Activated gamma-delta T cell treated with anti-CD3 and anti-CD28 coated beads, Interleukin-2, amount 50 U/mL, for 16 hours (primary cell): ENCODE measurements at places on chromosomes 16 and 17.

GRCh38 chr16:11361701-11362451 is 16.6 kb downstream of the RMI2 start:
- no peak for DNase-seq

DNA sequence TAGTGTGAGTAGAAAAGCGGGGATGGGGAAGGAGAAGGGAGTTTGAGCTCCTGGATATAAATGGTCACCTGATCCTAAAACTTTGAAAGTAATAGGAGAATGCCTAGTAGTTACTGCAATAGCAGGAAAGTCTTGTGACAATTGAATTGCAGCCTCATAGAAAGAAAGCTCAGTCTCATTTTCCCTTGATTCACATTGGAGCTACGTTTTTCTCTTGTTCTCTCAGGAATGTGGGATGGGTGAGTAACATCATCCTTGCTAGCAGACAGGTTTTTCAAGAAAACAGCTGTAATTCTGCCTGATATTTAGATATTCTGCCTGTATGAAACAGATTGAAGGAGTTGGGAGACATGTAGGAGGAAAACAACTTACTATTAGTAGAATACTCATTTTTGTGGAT is 25.3 kb downstream of the SF3B3 start:
- no peak for DNase-seq

GRCh38 chr17:12376276-12376675 is 289.4 kb upstream of the MYOCD start:
- no peak for DNase-seq

- no peak for DNase-seq
Measured at GRCh38 chr17:28957992-28958355, 6.7 kb upstream of the PHF12 start.

DNA sequence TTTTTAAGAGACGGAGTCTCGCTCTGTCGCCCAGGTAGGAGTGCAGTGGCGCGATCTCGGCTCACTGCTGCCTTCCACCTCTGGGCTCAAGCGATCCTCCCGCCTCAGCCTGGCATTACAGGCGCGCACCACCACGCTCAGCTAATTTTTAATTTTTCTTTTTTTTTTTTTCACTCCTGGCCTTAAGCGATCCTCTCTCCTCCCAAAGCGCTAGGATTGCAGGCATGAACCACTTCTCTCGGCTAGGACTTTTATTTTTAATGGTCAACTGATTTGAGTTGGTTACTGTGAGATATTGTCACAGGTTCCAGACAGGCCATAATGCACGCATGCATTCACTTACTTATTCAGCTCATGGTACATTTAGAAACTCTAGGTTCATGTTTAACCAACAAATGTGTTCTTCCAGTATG is 888 bp downstream of the PIGW start:
- no peak for DNase-seq

DNA sequence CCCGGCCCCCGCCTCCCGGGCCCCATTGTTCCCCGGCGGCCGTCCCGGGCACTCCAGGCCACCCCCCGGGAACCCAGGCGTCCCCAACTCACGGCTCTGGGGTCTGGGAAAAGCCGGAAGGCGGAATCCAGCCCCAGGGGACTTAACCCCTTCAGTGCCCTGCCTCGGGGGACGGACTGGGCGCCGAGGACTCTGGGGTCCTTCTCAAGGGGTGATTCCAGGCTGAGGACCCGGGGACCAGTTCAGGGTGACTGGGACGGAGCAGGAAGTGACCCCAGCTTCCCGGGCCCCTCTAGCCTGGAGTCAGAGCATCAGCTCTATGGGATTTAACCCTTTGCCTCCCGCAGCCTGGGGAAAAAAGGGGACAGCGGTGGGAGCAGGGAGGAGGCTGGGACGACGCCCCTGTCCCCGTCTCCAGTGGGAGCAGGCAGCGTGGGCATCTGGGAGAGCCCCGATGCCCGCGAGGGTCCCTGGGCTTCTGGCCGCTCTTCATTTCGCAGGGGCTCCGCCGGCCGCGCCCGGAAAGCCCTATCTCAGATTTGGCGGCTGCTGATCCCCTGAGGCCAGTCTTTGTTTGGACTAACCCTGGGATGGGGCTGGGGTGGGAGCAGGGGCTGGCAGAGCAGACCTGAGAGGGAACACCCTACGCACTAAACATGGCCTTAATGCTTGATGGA is at the start of gene ZNF629:
Gene ZNF629, minus strand, starts transcription at position 270 of the 677 bp plus-strand sequence. CDS start 2,723 bp downstream, outside the sequence.
- DNase-seq, result no peak

GRCh38 chr17:30316736-30317135 is 17.1 kb downstream of the TMIGD1 start:
- DNase-seq, result no peak
